Esophagus squamous epithelium (tissue), 5 donors: ENCODE measurements at places on chromosomes 7 and 10.

- no peak for DNase-seq
Measured at GRCh38 chr7:149811221-149811620, 27.0 kb upstream of the ZNF862 start.

GRCh38 chr7:144011458-144012230 lies 11.5 kb downstream of the OR6B1 start:
- DNase-seq: no peak

DNA sequence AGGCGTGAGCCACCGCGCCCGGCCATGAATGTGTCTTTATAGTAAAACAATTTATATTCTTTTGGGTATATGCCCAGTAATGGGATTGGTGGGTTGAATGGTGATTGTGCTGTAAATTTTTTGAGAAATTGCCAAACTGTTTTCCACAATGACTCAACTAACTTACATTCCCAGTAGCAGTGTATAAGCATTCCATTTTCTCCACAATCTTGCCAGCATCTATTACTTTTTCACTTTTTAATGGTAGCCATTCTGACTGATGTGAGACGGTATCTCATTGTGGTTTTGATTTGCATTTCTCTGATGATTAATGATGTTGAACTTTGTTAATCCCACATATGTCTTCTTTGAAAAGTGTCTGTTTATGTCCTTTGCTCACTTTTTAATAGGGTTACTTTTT lies 1187.9 kb downstream of the XPNPEP1 start:
- DNase-seq: no peak

DNA sequence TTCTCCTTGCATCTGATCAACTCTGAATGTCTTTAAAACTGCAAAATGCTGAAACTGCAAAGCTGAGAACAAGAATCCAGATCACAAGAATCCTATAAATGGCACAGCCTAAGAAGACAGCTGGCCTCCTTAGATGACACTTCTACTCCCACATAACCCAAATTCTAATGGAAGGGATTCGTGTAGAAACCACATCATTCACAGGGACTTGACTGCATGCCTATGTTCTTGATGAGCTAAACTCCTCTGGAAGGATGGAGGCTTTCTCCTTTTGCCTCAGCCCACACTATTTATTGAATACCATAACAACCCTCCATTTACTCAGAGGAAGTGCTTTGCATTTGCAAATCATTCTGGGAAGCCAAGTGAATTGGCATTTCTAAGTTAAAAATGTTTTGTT lies 252.5 kb upstream of the VWC2 start:
- no peak for DNase-seq

- no peak for DNase-seq
Measured at GRCh38 chr10:124921261-124921660, 20.7 kb upstream of the ZRANB1 start.

- no peak for DNase-seq
Measured at GRCh38 chr10:6148251-6148701, 54.5 kb upstream of the PFKFB3 start.

GRCh38 chr7:22894546-22894945 lies 71.9 kb upstream of the TOMM7 start:
- no peak for DNase-seq

DNA sequence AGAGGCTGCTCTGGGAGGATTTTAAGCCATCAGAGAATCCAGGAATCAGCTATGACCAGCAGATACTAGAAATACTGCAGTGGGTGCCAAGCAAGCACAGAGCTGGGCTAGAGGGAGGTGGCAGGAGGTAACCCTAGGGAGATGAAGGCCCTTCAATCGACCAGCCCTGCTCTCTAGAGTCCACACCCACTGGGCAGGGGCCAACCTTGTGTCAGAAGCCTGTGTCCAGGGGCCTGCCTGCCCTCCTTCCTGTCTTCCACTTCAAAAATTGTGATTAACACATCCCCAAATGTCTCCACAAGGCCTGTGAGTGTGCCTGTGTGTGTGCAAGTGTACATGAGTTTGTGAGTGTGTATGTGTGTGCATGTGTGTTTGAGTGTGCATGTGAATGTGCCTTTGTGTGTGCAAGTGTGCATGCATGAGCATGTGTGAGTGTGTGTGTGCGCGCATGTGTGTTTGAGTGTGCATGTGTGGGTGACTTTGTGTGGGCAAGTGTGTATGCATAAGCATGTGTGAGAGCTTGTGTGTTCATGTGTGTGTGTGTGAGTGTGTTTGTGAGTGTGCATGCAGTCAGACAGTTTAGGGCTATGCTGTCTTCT lies 367.7 kb downstream of the SFMBT2 start:
- no peak for DNase-seq

GRCh38 chr7:21749378-21749777 lies 196.3 kb downstream of the CDCA7L start:
- DNase-seq: no peak

DNA sequence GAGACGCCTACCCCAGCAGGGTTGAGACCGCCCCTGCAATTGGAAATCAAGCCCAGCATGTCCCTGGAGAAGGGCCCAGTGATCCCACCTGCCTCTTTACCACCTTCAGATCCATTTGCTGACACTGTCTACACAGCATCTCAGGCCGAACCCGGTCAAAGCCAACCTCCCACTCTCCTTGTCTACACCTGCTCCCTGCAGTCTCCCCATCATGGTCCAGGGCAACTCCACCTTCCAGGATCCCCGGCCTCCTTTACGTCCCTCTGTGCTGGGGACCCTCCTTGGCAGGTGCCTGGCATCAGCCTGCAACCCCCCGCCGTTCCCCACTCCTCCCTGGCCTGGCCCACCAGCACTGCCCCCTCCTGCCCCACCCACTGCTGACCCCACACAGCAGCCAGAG lies 227.2 kb downstream of the PAXIP1 start:
- no peak for DNase-seq

- no peak for DNase-seq
Measured at GRCh38 chr7:55022002-55022985, 3.5 kb downstream of the EGFR start.

DNA sequence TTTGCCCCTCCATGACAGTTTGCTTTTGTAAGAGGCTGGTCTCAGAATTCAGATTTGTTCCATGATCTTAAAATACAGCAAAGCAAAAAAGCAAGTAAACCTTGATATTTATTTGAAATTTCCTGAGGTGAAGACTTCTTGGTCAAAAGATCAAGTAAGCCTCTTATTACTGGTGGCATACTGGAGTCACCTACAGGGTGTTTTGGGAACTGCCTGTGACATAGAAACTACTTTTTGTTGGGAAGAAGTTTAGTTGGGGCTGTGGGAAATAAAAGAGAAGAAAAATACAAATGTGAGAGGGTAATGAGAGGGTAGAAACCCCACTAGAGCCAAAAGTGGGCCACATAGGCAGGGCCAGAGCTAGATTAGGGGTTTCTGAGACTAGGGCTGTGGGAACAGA lies 217.9 kb downstream of the OTUD1 start:
- no peak for DNase-seq

GRCh38 chr10:97434557-97434956 lies 8.6 kb downstream of the PGAM1 start:
- no peak for DNase-seq

DNA sequence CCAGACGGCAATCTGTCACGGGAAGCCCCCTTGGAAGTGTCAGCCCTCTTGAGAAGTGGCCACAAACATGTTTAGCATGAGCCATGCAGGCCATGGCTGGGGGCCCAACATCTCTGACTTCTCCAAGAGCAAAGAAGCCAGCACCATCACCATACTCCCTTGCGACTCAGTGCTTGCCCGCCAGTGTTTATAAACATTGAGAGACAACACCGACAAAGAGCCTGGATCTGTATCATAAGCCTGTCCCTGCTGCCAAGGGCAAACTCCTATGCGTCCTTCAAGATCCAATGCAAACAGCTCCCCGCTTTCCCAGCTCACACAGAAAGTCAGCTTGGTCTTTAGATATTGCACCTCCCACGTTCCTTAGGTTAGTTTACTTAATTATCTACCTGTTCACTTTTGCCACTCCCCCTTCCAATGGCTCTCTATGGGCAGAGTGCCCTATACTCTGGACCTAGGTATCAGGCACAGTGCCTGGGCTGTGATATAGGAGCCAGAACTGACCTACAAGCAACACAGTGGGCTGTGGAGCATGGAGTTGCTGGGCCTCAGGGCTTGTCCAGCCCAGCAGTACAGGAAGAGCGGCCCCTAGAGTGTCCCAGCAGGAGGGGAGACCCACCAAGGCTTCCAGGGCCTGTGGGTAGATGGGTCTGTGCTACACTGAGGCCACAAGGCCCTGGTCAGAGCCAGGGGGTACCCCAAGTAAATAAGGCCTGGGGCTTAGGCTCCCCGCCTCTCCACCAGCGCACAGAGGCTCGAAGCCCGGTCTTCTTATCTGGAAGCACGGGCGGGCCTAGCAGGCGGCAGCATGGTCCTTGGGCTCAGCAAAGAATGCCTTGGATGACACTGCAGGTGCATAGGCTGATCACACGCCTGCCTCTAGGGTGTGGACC lies 37.7 kb downstream of the CAMK2B start:
- DNase-seq: no peak

DNA sequence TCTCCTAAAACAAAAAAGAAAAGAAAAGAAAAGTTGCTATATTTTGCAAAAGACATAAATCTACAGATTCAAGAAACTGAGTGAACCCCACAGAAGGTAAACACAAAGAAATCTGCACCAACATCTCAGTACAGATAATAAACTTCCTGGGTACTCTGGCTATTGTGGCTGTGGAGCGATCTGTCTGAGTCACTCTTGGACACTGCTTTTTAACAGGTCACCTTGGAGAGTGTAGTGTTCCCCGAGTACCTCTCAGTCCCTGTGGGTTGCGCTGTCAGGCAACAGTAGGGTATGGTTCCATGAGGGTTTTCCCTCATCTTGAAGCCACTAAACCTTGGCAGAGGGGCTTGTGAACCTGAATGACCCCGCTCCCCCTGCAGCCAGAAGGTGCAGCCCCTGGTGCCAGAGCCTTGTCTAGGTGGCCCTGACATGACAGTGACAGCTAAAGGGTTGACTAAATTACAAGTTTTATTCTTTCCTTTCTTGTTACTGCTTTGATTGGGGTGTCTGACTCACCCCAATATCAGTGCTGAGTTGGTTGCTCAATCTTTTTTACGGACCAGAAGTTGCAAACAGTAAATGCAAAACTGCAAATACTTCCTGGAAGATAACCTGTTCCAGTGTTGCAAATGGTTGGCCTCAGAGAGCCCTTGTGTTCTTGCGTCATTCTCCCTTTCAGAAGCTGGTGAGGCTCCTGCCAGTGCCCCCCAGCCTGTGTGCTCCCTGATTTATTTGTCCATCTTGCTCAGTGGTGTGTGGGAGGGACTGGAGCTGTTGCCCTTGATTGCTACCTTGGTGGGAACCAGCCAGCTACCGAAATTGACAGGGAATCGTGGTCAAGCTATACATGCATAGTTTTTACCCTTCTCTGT lies 30.6 kb downstream of the POR start:
- DNase-seq: no peak

- DNase-seq: no peak
Measured at GRCh38 chr10:71326464-71326881, 7.4 kb downstream of the SLC29A3 start.

- no peak for DNase-seq
Measured at GRCh38 chr10:96334616-96335526, 23.9 kb downstream of the OPALIN start.

GRCh38 chr10:3148994-3149393 lies 23.6 kb downstream of the PITRM1 start:
- no peak for DNase-seq

DNA sequence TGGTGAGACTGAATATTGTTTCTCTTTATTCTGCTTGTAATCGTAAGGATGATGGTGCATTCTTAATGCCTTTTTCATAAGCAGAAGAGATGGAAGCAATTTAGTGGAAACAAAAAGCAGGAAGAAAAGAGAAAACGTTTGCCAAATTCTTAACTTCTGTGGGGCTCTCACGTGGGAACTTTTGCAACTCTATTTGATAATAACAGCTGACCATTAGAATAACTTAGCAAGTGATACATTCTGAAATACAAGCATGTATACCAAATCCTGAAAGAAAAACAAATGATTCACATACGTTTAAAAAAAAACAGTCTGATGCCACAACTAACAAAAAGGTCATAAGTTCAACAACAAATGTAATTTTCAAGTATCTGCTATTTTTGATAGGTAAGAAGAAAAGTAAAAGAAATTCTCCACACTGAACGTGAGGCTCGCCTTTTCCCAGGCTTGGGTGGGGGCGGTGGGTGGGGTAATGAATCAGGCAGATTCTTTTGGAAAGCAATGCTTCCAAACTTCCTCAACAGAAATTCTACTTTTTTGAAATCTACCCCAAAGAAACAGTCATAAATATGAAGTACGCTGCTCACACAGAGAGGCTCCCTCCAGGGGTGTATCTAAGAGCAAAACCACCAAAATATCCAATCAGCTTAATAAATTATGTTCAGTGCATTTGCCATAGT lies 446.2 kb upstream of the MGMT start:
- no peak for DNase-seq
